ENCODE measurements at places on chromosomes 2 and 18. TPM values are rescaled to one million over a fixed set of nuclear protein-coding genes. Genes with fewer than 3 reads are reported as not detected.

The CFAP221 gene
- total RNA-seq, result 7.3 TPM

The STON1 gene
- 3.7 TPM for total RNA-seq

The ZNF892 gene
- 29.8 TPM for total RNA-seq

The CACNB4 gene
- total RNA-seq, result 42.4 TPM

The REG3A gene
- total RNA-seq, result not detected

The SDC1 gene
- 9.8 TPM for total RNA-seq

The DYSF gene
- 0.82 TPM for total RNA-seq

The CHRNA1 gene
- not detected for total RNA-seq

The RPRM gene
- 154 TPM for total RNA-seq

The RAX gene
- not detected for total RNA-seq

The CNGA3 gene
- 1.2 TPM for total RNA-seq

The SLC4A3 gene
- 31.8 TPM for total RNA-seq

The SH2D6 gene
- total RNA-seq, result 0.41 TPM

The TEX44 gene
- not detected for total RNA-seq

The ERBB4 gene
- 75.0 TPM for total RNA-seq

The ANKRD30B gene
- 3.3 TPM for total RNA-seq

The ASTL gene
- total RNA-seq, result not detected

The ESPNL gene
- total RNA-seq, result under 0.01 TPM

The NCKAP5 gene
- 9.0 TPM for total RNA-seq

The KIF5C gene
- total RNA-seq, result 388 TPM

The AQP12B gene
- not detected for total RNA-seq

The L3MBTL4 gene
- 34.2 TPM for total RNA-seq

The M1AP gene
- total RNA-seq, result 0.41 TPM

The RAB6C gene
- 0.41 TPM for total RNA-seq

The CDK15 gene
- 0.82 TPM for total RNA-seq

The DTNA gene
- total RNA-seq, result 46.5 TPM

The ZSWIM2 gene
- total RNA-seq, result 0.41 TPM

The ANKRD30BL gene
- 12.6 TPM for total RNA-seq

The NT5C1B gene
- not detected for total RNA-seq

The ACOXL gene
- total RNA-seq, result not detected

The STPG4 gene
- 0.41 TPM for total RNA-seq

The CCNT2 gene
- total RNA-seq, result 66.0 TPM

The SCN9A gene
- 68.5 TPM for total RNA-seq

The CYP1B1 gene
- total RNA-seq, result 7.3 TPM
